T-helper 17 cell (primary cell): ENCODE measurements at places on chromosomes 4 and X. TPM values are rescaled to one million over a fixed set of nuclear protein-coding genes. Genes with fewer than 3 reads are reported as not detected.

GRCh38 chrX:29233592-29234183 lies 646.4 kb downstream of the IL1RAPL1 start:
- H3K27me3 ChIP-seq, result no peaks in the 10 kb centered on the region
- no peak overlapping the region for H3K4me3 ChIP-seq
- H3K4me1 ChIP-seq, result no peaks in the 10 kb centered on the region
- no peaks in the 10 kb centered on the region for H3K36me3 ChIP-seq

DNA sequence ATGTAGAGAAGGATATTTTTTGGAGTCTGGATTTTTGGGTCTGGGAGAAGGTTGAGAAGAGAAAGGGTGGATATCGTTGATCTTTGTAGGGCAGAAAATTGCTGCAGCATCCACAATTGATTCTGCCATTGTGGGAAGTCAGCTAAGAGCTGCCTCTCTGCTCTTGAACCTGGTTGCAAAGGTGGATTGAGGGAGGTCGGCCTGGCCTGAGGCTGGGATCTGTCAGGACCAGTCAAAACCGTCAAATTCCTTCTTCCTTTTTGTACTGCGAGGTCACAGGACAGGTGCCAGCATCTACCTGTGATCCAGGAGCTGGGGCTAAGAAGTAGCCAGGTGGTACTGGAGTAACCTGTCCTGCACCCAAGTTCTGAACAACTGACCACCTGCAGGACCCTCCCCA lies 93.7 kb downstream of the SHOX start:
- no peak overlapping the region for H3K4me3 ChIP-seq
- no peaks in the 10 kb centered on the region for H3K27me3 ChIP-seq
- H3K27ac ChIP-seq, result no peak overlapping the region
- H3K4me1 ChIP-seq, result no peaks in the 10 kb centered on the region
- DNase-seq, result no peak

DNA sequence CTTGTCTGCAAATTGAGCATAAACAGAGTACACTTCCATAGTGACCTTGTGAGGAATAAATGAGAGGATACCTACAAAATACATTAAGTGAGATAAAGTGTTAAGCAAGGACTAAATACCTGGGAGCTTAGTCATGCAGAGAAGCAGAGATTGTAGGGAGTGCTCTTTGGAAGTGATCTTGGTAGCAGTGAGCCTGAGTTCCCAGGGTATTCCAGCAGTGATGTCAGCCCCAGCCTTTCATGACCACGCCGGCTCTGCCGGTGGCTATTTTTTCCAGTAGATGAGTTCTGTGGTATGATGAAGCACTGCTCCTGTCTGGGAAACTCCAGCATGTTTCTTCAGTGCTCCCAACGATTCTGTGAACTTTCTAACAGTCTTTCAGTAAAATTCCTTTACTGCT lies 391.5 kb upstream of the IGFBP7 start:
- H3K4me1 ChIP-seq, result no peaks in the 10 kb centered on the region
- no peak overlapping the region for H3K27ac ChIP-seq
- no peaks in the 10 kb centered on the region for H3K27me3 ChIP-seq

DNA sequence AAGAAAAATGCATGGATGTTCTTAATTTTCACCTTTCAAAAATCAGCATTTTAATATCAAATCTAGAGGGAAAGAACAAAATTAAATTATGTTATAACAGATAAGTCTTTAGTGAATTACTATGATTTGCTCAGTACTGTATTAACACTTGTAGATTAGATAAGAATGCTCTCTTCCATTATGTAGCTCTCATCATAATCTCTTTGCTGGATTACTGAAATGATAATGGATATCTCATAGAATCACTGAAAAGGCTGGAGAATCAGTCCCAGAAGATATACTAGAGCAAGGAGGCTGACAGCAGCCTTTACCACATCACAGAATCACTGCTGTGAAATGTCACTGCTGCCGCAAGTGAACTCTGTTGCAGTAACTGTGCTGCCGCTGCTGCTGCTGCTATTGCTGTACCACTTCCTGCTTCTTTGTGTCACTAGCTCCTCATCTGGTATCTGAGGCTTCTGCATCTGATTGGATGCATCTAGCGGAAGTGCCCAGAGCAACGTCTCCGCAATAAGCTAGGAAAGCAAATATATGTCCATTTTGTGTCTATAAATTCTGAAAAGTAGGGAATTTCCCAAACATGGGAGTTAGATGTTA lies 738.2 kb downstream of the ADGRL3 start:
- no peaks in the 10 kb centered on the region for H3K4me1 ChIP-seq
- H3K27ac ChIP-seq, result no peak overlapping the region
- H3K27me3 ChIP-seq, result no peaks in the 10 kb centered on the region
- DNase-seq, result no peak
- H3K36me3 ChIP-seq, result no peaks in the 10 kb centered on the region

DNA sequence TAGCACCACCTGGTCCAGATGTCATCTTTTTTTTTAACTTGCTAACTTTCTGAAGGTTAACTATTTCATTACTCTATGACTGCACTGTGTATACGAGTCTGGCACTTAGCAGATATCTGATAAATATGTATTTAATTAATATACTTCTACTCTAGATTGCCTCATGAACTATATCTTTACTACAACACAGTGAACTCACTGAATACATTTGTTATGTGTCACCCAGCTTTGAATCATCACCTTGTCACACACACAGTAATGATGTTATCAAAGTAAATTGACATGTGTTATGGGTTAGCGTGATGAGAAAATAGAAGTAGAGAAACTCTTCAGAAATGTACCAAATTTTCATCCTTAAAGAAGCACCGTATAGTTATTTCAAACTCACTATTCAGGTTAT lies 419.3 kb upstream of the ADGRL3 start:
- H3K4me3 ChIP-seq, result no peak overlapping the region
- no peaks in the 10 kb centered on the region for H3K27me3 ChIP-seq
- no peaks in the 10 kb centered on the region for H3K36me3 ChIP-seq
- H3K4me1 ChIP-seq, result no peaks in the 10 kb centered on the region

GRCh38 chr4:111630705-111631104 lies 514.5 kb upstream of the FAM241A start:
- no peak for DNase-seq
- no peaks in the 10 kb centered on the region for H3K27me3 ChIP-seq
- H3K4me3 ChIP-seq, result no peak overlapping the region
- H3K4me1 ChIP-seq, result no peaks in the 10 kb centered on the region

DNA sequence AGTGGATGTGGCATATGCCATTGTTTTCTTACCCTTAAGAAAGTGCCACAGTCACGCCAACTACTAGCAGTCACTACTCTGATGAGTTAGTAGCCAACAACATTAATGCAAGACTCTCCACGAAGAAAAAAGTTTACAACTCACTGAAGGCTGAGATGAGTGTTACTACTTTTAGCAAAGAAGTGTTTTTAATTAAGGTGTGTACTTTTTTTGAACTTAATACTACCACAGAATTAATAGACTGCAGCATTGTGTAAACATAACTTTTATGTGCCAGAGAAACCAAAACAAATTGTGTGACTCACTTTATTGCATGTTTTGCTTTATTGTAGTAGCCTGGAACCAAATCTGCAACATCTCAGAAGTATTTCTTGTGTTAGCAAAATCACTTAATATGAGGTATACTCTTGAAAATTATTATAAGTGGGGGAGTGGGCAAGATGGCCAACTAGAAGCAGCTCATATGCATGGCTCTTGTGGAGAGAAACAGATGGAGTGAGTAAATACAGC lies 2.2 kb upstream of the UGT2B4 start:
- H3K4me3 ChIP-seq, result no peak overlapping the region
- H3K27ac ChIP-seq, result no peak overlapping the region
- H3K4me1 ChIP-seq, result no peaks in the 10 kb centered on the region
- no peak for DNase-seq

Gene POU4F2
- not detected for total RNA-seq

Gene CXorf49
- total RNA-seq, result not detected
